CD4-positive, alpha-beta T cell treated with Interleukin-4 for 4 hours (primary cell): ENCODE measurements at places on chromosomes 11 and 22.

GRCh38 chr11:110243791-110244190 lies 52.6 kb downstream of the RDX start:
- DNase-seq = no peak

- no peak for DNase-seq
Measured at GRCh38 chr22:42892156-42892555, 35.1 kb upstream of the ARFGAP3 start.

- no peak for DNase-seq
Measured at GRCh38 chr11:76206077-76206326, 300 bp downstream of the WNT11 start.

DNA sequence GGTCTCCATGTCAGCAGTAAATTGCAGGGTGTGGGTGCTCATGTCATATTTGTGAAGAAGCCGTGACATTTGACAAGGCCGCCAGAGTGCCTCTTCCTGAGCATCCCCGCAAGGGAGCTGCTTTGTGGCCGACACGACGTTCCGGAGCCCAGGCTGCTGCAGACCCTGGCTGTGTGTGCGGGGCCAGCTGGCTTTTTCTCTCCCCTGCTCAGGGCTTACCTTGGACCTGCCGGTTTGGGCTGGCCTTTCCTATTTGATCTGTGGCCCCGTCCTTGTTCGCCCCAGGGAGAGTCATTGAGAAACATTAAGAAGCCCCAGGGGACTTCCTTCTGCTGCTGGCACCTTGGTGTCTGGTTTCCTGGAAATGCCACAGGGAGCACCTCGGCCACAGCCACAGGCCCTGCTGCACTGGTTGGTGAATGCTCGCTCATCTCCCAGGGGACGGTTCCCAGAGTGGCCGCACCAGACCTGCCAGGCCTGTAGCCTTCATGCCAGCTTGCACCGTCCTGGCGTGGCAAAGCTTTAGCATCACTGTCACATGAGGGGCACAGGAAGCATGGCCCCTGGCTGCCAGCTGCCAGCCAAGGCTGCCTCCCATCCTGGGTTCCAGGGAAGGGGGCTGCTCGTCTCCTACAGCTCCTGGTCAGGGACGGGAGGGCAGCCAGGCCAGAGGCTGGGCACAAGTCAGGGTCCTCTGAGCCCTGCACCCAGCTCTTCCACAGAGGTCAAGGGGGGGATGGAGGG lies 5.4 kb downstream of the GRK2 start:
- DNase-seq = peak; percentile 66

DNA sequence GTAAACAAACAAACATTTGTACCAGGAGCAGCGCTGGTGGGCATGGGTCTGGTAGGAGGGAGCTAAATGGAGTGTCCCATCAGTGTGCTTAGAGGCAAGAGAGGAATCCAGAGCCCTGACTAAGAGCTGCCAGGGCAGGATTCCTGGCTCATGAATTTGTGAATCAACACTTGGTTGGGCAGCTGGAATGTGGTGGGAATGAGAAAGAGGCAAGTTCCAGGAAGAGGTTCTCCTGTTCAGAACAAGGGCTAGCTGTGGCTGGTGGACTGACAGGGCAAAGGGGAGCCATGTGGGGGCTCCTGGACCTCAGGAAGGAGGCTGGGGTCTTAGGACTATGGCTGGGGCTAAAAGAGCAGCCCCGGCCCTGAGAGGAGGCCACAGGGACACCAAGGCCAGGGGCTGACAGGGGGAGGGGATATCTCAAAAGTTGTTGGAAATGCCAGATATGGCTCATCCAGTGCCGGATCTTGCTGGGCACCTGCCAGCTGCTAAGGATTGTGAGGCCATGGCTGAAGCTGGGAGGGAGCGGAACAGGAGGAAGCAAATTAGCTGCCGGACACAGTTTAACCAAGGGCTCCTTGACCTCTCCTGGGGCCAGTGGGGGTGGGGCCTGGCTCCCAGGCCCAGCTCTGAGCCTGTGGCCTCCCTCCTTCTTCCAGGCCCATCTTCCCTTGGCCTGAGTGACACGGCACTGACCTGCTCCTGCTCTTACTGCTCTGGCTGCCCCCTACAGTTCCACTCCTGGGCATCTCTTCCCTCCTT lies 14.6 kb upstream of the P2RY6 start:
- DNase-seq = no peak

- DNase-seq = no peak
Measured at GRCh38 chr11:17471501-17471900, 5.1 kb downstream of the ABCC8 start.

- peak; percentile 79 for DNase-seq
Measured at GRCh38 chr11:35047179-35047578, 91.8 kb upstream of the CD44 start.

- DNase-seq = no peak
Measured at GRCh38 chr11:34957206-34957605, 40.8 kb downstream of the PDHX start.

GRCh38 chr11:132962041-132962440 lies 570.3 kb downstream of the OPCML start:
- DNase-seq = no peak

- DNase-seq = peak; percentile 13
Measured at GRCh38 chr11:61357233-61357893, 4.3 kb downstream of the CYB561A3 start.

DNA sequence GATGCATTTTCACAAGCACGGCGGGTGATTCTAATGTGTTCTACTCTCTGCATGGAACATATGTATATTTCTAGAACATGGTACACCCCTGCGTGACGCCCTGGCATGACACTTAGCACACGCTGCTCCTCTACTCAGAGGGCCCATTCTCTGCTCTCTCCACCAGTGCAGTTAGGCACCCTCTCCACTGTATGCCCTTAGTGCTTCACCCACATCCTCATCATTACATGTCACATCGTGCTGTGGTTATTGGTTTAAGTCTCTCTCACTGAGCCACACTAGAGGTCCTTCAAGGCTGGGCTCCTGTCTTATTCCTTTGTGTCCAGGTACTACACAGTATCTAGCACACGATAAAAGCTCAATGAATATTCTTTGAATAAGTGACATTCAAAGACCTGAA lies 16.7 kb downstream of the TMPRSS13 start:
- no peak for DNase-seq

DNA sequence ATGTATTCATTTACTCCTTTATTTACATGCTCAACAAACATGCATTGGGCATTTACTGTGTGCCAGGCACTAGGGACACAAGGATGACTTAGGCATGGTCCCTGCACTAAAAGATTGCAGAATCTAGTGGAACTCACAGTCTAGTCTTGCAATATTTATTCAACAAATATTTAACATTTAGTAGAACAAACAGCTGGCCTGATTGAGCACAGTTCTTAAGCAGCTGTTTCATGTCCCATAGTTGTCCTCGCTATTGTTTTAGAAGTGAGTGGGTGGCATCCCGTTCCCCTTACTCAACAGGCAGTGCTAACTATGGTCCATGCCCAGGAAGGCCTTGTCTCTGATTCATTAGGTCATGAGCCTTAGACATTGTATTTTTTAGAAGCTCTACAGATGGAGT lies 459.9 kb upstream of the CADM1 start:
- no peak for DNase-seq

GRCh38 chr11:76086743-76087635 lies 119.3 kb downstream of the WNT11 start:
- DNase-seq = no peak

DNA sequence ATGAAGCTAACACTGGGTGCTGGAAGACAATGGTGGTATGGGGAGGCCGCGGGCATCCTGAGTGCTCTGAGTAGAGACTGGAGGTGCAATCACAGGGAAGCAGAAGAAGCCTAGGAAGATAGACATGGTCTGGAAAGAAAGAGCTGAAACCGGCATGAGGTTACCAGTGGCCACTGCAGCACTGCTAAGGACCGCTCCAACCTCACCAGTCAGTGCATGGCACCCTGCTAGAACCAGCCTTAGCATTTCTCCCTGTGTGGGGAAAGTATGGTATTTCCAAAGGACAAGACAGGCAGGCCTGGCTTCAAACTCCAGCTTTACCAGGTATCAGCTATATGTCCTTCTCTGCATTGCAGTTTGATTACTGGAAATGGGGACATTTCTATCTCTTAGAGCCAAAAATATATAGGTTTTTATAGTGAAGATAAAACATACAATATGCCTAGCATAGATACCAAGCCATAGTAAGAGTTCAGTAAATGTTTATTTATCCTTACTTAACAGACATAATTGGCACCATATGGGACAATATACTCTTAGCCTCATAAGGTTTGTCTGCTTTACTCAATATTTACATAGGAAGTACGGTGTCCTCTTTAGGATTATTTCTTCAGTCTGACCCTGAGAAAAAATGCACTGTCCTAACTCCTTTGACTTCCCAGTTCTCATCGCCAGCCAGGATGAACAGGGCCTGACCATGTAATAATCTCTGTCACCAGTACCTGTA lies 231.1 kb downstream of the TENM4 start:
- no peak for DNase-seq

GRCh38 chr11:32630844-32631243 lies 47.2 kb downstream of the EIF3M start:
- no peak for DNase-seq

DNA sequence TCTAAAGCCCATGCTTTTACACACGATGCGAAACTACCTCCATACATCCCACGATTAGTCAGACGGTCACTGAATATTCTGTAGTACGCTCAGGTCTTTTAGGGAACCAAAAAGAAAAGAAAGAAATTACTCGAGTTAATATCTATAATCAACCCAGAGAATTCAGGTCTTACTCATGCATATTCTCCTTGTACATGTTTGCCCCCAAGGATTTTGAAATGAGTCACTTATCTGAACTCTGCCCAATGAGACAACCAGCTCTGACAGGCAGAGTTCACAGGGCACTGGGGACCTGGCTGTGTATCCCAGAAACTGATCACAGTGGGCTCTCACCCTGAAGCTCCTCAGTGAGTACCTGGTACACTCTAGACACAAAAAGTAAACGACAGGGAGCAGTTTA lies 29.2 kb downstream of the RASSF10 start:
- no peak for DNase-seq

DNA sequence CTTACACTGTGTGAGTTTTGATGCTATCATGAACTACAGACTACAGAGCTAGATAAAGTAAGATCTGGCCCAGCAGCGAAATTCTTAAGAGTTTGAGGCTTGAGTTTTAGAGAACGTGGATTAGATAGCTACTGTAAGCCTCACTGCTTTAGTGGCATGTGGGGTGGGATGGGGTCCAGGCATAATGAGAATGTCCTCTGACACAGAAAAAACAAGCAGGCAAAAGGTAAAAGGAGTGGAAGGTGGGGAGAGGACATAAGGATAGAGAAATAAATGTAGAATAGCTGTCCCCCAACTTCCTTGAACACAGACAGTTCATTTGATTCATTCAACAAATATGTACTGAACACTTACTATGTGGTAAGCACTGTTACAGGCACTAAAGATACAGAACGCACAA lies 324.5 kb upstream of the PITPNB start:
- no peak for DNase-seq

DNA sequence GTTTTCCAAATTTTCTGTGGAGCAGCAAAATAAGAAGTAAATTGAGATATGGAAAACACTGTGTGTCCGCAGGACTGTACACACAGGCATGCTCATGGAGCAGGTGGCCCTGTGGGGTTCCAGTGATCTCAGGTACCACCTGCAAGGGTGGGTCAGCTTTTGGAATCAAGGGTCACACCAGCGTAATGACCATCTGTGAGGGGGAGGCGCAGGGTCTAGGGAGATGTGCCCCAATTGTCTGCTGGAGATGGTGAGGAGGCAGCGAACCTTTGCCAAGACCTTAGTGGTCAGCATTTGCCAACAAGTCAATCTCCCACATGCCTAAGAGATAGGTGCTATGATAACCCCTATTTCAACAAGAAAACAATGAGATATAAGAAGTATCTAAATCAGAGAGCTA lies 49.4 kb downstream of the SHANK2 start:
- no peak for DNase-seq

DNA sequence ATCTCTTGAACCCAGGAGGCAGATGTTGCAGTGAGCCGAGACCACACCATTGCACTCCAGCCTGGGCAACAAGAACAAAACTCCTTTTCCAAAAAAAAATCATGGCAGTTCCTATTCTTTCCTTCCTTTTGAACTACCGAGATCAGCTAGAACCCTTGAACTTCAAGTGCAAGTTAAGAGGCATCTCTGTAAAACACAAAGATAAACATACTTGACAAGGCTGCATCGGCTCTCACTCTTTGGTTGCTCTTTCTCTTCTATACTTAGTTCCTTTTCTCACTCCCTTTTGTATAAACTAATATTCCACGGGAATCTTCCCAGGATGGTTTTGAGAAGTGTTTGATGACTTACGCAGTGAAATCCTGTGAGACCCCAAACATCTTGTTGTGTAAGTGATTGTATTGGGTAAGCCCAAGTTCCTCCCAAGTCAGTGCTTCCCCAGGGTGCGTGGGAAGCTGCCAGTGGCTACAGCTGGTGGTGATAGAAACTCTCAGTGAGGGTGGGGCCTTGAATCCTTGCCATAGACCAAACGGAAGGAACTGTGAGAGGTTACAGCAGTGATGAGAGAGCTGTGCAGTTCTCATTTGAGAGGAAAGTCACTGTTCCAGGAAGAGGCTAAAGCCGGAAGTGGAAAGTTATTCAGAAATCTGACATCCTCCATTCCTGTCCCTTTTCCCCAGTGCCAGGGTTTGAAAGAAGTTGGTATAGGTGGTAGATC lies 24.1 kb upstream of the CDC42EP2 start:
- DNase-seq = peak; percentile 17

DNA sequence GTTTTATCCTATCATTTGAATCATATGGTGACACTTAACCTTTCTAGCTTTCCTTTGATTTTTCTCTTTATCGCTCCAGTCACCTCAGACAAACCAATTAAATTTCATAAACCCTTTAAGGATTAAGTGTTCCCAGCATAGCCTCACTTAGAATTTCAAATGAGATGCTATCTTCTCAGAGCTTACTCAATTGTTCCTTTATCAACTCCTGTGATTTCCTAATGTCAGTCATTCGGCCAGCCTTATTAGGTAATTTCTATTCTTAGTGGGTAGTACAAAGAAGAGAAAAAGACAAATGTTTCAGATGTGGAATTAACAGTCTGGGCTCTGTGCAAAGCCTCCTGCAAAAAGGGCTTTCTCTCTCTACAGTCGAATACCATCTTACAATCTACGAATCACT lies 77.1 kb upstream of the CCDC90B start:
- DNase-seq = no peak

GRCh38 chr11:125777309-125777708 lies 1.3 kb downstream of the PATE2 start:
- DNase-seq = no peak

DNA sequence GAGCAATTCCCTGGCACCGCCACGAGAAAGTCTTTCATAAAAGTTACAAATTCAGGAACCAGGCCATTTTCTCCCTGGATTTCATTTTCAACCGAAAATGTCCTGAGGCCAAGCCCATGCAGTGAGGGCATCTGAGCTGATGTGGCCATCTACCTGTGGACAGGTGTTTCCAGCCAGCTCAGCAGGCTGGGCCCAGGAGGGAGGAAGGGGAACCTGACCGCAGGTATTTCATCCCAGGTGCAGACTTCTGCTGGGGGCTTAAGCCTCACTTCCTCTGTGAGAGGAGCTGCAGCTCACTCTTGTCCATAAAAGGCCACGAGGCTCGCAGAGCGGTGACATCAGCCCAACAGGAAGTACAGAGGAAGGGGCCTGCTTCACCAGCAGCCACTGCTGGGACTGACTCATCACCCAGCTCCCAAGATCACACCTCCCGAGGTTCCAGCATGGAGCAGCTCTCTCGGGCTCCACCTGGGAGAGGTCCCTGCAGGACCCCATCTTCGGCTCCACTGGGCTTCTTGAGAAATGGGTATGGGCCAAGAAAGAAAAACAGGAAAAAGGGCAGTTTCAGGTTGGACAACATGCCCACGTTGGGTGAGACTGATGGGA lies 56.4 kb downstream of the MYH9 start:
- DNase-seq = peak; percentile 88

- no peak for DNase-seq
Measured at GRCh38 chr22:43150731-43151206, 590 bp upstream of the TSPO start.

GRCh38 chr11:74604311-74604710 lies 11.9 kb downstream of the POLD3 start:
- DNase-seq = no peak
